Non-pigmented ciliary epithelial cell (primary cell): ENCODE measurements at places on chromosomes 12 and 14.

DNA sequence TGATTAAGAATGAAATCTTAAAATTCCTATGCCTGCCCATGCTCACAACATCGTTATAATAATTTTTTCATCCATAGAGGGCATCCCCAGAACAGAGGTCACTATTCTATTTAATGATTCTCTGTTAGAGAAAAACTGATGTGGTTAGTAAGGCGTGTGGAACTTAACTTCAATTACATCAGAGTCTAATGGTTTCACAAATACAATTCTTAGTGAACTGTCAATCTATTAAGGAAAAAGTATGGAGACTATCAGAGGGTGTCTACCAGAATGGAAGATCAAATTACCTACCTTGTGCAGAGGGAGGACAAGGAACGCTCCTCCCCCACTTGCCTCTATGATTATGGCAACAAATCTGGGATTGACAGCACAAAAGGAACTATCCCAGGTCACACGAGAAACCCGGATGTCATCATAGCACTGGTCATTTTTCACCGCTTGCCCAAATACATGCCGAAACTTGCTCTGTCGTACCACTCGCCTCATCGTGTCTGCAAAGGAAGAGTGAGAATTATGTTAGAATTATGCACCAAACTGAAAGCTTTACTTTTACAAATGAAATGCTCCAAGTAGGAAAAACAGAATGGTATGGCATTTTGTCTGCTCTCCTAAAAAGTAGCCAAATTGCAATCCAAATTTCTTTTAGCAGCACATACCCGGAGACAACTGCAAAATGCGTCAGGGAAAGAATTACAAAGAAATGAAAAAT is 30.3 kb downstream of the CORO1C start:
- DNase-seq, result no peak

DNA sequence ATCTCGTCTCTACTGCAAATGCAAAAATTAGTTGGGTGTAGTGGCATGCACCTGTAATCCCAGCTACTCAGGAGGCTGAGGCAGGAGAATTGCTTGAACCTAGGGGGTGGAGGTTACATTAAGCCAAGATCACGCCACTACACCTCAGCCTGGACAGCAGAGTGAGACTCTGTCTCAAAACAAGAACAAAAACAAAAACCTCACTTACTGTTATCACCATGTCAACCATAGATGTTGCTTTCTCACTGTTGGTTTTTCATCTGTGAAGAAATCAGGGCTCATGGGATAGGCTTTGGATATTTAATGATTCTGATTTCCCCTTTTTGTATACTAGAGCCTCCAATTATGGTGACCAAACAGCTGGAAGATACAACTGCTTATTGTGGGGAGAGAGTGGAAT is 49.7 kb upstream of the CHPT1 start:
- no peak for DNase-seq

DNA sequence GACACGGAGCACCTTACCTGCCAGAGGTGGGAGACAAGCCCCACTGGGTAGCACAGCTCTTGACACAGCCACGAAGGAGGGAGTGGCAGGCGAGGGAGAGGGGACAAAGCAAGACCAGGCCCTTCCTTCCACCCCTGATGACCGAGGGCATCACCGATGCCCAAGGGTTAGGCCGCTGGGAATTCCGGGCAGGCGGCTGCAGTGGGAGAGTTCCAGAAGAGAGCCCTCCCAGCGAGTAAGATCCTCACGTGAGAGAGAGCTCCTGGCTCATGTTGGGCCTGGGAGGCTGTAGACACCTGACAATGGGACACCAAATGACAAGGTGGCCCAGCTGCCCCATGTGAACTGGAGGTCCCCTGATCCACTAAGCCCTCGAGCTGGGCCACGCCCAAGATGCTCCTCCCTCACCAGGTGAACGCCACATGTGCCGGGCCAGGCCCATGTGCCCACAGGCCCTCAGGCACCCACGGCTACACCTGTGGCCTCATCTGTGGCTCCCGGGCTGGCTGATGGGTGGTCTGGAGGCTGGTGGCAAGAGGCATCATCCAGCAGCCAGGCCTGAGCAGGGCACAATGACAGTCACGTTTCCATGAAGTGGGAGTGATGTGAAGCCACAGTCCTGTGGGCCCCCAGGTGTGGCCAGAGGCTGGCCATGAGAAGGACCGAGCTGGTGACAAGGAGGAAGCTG is 32.1 kb upstream of the C14orf180 start:
- DNase-seq, result no peak

DNA sequence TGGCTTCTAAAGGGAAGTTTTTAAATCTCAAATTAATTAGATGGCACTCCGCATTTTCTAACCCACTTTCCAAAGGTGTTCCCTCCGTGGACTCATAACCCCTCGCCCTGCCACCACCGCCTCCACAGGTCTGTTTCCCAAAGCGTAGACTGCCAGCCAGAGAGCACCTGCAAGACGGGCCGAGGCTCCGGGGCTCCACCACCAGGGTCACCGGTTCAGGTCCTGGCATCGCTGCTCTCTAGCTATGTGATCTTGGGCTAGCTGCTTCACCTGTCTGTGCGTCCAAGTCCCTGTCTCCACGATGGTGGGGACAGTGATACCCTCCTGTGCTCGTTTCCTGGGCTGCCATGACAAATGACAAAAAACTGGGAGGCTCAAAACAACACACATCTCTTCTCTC is 11.5 kb downstream of the RIMBP2 start:
- DNase-seq, result no peak

DNA sequence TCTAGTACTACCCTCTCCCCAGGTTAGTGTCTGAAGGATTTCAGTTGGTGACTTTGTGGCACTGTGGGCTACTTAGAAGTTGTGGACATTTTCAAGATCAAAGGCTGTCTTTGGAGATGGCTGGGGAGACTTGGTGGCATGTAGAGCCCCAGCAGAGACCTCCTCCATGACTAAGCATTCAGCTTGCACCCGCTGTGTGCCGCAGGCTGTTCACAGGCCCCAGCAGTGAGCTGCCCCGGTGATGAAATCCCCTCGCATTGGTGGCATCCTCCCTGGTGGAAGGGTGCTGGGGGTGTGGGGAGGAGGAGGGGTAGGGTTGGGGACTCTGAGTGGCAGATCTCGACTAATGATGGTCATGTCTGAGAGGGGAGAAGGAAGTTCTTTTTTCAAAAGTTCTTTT is 173.9 kb downstream of the TSPAN9 start:
- DNase-seq, result no peak

DNA sequence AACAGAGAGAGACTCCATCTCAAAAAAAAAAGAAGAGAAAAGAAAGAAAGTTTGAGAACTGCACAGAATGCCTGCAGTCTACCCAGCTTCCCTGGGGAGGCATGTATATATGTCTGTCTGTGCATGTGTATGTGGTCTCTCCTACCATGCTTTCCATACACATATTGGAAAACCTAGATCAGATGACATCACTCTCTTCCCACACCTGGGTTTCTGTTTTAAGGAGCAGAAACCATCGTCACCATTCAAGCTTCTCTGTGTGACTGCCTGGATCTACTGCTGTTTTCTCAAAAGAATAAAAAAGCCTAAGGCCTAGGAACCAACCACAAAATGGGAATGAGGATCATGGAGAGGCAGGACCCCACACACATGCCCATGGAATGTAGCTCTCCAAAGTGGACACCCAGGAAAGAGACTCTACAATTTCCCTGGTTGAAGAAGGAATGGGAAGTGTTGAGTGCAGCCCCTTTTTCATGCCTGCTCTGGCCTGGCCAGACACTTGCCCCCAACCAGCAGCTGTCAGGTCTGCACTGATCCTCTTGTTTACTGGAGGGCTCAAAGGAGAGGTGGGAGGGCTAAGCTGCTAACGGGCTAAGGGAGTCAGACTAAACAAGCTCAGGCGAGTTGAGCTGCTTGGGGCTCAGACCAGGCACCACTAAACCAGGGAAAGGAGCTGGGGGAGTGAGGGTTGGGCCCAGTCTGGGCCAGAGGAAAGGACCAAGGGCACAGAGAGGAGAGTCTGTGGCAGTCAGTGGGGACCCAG is 7.7 kb upstream of the PCK2 start:
- DNase-seq, result no peak

DNA sequence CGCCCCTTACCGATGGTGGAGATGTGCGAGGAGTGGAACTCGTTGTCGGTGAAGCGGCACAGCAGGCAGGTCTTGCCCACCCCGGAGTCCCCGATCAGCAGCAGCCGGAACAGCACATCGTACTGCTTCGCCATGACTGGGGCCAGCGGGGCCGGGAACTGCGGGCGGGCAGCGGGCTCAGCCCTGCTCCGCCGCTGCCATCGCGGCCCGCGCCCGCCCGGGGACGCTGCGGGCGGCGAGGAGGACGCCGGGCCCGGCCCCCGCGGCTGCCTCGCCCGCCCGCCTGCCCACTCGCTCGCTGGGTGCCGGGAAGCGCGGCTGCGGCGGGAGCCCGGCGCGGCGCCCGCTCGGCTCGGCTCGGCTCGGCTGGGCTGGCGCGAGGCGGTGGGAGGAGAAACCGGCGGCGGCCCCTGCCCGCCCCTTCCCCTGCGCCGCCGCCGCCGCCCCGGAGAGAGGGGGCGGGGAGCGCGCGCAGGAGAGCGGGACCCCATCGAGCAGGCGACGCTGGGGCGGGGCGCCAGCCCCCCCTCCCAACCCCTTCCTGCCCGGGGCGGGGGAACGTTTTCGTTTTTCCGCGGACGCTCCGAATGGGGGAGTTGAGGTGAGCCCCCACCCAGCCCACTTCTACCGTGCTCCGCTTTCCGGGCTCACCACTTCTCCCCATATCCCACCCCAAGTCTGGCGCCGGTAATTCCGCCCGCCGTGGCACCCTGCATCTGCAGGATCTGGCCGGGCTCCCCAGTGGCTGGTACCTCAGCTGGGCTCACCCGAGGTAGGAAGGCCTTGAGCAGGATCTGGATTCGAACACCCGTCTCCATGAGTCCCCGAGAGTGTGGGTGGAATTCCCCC is at the start of gene RAB15:
Gene RAB15, minus strand, starts transcription at position 394 of the 849 bp plus-strand sequence. Its CDS starts 260 bp downstream, at position 134.
- DNase-seq, result no peak

DNA sequence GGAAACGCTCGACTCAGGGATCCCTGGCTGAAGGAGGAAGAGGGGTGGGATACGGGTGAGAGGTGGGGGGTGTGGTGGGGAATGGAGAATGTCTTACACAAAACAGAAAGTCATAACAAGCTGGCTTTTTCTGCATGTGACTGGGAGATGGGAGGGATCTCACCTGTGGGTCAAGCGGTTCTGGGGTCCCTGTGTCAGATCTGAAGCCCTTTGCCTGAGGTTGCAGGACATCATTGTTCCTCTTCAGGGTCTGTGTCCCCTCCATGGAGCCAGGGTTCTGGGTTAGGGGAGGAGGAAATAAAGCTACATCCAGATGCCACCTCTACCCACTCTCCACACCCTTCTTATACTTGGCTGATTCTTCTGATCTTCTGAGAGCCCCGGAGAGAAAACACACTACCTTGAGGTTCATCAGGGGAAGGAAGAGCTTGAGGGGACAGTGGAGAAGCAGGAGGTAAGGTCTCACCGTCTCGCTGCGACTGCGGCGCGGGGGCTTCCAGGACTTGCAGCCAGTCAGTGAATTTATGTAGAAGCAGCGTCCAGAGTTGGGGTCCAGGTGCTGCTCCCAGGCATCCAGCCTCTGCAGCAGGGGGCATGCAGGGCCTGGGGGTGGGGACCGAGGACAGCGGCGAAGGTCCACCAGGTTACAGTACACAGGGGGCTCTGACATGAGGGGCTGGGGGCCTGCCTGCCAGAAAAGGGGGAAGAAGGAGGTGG is 2.5 kb downstream of the ARHGAP9 start:
- DNase-seq, result no peak

DNA sequence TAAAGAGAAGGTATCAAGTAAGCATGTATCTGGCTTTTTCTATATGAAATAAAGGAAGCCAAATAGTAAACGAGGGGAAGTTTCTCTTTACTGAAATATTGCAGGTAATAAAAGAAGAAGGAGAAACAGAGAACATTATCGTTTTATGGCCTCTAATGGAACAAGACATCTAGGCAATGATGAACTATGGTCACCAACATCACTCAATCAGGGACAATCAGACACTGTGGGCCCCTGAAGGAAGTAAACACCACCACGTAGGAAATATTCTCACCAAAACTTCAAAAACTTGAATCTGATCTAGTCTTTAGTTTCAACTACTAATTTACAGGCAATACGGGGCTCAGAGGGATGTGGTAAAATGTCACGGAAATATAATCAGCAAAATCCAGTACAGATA is 15.9 kb downstream of the HEBP1 start:
- DNase-seq, result no peak

- DNase-seq, result no peak
Measured at GRCh38 chr14:104864267-104865080, 594 bp upstream of the CEP170B start.

- no peak for DNase-seq
Measured at GRCh38 chr12:113467142-113467501, 4.5 kb downstream of the LHX5 start.

DNA sequence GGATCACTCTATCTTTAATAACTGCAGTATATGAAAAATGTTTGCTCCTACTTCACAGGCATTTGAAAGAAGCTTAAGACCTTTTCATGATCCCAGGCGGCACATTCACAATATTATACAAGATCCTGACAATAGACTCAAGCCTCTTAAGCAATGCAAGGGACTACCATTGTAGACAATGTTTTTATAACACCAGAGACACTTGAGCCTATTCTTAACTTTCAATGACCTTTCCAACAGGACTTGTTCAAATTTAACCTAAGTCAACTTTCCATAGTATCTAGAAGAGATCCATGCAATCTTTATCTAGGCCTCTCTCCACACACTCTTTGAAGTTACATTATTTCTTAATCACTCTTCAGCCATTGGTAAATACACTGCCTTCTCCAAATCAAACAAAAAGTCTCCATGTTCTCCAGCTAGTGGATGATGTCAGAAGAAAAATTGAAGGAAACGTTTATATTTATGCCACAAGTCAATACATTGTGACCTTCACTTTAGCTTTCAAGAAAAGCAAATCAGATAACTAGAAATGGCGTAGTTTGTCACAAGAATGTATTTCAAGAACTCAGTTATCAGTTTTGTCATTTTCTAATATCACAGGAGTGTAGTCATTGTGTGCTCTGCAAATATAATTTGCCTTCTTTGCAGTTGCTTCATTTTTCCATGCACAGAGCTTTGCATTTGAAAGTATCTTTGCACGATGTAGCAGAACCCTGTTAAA is 41.2 kb downstream of the PHLDA1 start:
- DNase-seq, result no peak

DNA sequence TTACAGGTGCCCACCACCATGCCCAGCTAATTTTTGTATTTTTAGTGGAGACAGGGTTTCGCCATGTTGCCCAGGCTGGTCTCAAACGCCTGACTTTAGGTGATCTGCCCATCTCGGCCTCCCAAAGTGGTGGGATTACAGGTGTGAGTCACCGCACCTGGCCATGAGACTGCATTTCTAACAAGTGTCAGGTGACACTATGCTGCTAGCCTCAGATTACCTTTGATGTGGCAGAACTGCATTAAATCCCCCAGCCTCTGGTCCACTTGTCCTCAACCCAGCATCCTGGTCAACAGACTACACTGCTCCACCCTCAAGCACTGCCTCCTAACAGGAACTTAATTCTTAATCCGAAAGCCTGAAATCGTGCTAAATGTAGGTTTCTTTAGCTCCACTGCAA is 13.1 kb downstream of the LGMN start:
- no peak for DNase-seq

DNA sequence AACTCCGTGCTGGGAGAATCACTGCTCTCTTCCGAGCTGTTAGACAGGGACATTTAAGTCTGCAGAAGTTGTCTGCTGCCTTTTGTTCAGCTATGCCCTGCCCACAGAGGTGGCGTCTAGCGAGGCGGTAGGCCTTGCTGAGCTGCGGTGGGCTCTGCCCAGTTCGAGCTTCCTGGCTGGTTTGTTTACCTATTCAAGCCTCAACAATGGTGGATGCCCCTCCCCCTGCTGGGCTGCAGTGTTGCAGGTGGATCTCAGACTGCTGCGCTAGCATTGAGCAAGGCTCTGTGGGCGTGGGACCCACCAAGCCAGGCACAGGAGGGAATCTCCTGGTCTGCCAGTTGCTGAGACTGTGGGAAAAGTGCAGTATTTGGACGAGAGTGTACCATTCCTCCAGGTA is 43.7 kb downstream of the GPR137C start:
- DNase-seq, result no peak
